ENCODE measurements at places on chromosomes 13 and 19.

DNA sequence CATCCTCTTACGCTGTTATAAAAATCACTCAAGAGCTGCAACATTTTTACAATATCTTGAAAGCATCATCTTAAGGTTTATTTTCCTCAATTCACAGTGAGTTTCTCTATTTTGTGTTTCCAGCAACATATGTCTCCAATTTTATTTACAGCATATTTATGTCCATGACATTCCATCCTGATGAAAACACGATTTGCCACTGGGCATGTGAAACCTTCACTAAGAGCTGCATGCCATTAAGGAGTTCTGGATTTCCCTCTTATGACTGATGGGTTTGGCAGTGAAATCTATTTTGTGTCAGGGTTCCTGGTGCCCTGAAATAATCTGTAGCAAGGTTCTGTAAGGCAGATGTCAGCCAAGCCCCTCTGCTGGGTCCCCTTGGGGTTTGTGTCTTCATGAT is 527.6 kb upstream of the KLF12 start:
- DNase-seq = no peak

DNA sequence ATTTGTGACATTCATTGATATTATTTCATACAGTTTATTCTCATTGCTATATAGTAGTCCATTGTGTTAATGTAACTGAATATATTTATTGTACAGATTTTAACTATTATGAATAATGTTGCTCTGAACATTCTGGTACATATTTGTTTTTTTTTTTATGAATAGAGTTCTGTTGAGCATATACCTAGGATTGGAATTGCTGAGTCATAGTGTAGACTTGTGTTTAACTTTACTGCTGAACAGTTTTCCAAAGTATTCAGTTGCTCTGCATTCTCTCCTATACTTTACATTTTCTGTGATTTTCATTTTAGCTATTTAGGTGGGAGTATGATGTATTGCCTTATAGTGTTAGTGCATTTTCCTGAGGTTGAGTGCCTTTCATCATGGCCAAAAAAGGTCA is 97.5 kb downstream of the MAB21L1 start:
- DNase-seq = no peak

GRCh38 chr19:42199440-42200115 is 17.9 kb downstream of the DEDD2 start:
- DNase-seq = no peak

GRCh38 chr19:1634938-1635243 is 17.5 kb downstream of the TCF3 start:
- DNase-seq = no peak

- peak; percentile 19 for DNase-seq
These were observed 836 bp upstream of the BST2 start for GRCh38 chr19:17406046-17406886.

DNA sequence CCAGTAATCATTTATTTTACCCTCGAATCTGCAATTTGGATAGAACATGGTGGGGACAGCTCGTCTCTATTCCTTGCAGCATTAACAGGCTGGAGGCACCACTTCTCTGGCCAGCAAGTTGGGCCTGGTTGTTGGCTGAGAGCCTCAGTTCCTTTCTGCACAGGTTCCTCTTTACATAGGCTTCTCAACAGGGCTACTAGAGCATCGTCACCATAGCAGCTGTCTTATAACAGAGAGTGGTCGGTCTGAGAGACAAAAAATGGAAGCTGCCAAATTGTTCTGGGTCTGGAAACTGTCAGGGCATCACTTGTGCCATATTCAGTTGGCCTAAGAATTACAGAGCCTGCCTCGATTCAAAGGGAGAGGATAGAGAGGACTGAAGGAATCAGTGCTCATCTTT is 86.7 kb downstream of the DNAJC15 start:
- DNase-seq = no peak

- DNase-seq = no peak
These were observed 727.9 kb upstream of the PRR20A start for GRCh38 chr13:56412856-56413255.

DNA sequence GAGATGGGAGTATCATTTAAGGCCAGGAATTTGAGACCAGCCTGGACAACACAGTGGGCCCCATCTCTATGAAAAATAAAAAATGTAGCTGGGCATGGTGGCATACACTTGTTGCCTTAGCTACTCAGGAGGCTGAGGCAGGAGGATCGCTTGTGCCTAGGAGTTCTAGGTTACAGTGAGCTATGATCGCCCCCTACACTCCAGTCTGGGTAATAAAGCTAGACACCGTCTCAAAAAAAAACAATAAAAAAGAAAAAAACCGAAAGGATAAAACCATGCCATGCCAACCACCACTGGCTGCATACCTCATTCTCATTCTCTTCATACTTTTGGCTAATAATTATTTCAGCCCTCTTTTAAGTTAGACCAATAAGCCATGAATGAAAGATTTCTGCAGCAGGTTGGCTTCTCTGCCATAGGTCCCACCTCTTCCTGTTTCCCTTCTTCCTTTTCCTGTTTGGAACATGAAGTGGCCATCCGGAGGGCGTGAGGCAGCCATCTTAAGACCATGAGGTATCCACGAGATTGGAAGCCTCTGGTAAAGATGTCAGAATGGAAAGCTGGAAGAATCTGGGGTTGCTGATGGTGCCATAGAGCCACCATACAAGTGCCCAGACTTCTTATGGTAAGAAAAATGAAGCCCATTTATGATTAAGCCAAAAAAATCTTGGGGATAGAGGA is 171.3 kb downstream of the CACNA1A start:
- DNase-seq = no peak

DNA sequence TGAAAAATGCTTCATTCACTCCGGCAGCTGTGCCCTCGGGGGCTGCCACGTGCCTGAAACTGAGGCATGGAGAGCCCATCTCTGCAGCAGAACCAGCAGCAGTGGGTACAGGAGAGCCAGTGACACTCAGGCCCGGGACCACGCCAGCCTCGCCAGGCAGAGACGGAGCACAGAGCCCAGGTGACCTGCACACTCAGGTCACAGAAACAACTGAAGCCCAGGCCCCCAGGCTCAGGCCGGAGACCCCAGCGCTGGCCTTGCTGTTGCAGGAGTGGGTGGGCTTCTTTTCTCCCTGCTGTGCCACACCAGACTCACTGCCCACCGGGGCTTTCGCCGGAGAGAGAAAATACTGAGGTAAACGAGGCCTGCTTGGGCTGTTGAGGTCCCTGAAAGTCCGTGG is 117.3 kb downstream of the SOX1 start:
- DNase-seq = no peak

DNA sequence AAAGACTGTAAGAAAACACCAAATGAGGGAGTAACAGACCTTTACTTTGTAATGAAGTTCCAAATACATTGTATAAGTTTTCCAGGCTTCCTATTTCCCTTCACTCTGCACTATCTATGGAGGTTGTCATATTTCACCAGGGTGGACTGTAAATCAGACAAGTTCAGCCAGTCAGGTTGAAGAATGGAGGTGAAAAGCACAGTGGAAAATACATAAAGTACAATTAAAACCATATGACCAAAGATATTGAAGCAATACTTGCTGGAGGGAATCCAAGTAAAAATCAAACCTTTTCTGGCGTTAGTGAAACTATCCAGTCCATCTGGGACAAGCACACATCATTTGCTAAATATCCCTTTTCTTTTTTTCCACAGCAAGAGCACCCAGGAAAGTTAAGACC is 3.2 kb downstream of the LHFPL6 start:
- DNase-seq = no peak

DNA sequence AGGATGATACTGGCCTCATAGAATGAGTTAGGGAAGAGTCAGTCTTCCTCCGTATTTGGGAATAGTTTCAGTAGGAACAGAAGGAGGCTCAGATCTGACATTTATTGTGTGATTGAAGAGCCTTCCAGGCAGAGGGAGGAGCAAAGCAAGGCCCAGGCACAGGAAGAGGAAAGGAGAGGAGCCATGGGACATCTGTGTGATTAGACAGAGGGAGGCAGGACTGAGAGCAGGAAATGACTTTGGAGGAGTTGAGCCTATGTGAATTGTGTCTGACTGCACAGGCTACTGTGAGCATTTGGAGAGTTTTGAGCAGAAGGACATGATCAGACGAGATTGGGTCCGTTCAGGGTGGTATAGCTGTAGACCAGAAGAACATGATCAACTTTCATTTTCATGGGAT is 8.5 kb downstream of the SIGLEC7 start:
- no peak for DNase-seq

- DNase-seq = no peak
These were observed 4.6 kb downstream of the AXL start for GRCh38 chr19:41223431-41224234.

DNA sequence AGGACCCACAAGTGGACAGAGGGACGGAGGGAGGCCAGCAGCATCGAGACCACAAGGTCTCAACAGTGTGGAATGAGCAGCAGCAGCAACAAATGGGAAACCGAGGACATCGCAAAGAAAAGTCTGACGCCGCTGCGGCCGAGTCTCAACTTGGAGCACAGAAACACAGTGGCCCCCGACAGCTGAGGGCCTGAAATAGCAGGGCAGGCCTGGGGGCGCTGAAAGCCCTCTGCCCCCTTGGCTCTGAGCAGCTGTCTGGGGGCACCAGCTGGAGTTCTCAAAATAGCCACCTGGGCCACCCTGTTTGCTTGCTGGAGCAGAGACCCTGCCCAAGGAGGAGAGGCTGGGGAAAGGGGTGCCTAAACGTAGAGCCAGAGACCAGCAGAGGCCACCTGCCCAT is 5.9 kb upstream of the ISYNA1 start:
- DNase-seq = no peak

DNA sequence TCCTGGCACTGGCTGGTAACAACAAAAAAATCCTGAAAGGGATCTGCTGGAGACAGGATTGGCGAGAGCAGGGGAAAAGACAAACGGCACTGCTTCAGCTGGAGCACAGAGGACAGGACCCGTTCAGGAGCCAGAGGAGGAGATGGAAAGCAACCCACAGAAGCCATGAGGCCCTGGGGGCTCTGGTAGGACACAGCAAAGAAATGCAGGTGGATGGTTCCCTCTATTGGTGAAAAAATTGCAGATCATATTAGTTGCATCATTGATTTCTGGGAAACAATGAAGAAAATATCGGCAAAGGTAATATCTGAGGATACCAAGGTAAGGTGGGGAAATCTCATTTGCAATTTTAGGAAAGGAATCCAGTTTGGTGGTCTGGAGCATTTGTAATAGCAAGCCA is 25.7 kb upstream of the TPP2 start:
- no peak for DNase-seq

DNA sequence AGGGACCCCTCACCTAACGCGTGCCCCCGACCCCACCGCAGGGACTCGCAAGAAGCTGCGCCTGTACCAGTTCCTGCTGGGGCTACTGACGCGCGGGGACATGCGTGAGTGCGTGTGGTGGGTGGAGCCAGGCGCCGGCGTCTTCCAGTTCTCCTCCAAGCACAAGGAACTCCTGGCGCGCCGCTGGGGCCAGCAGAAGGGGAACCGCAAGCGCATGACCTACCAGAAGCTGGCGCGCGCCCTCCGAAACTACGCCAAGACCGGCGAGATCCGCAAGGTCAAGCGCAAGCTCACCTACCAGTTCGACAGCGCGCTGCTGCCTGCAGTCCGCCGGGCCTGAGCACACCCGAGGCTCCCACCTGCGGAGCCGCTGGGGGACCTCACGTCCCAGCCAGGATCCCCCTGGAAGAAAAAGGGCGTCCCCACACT is 4.7 kb upstream of the MYBPC2 start:
- DNase-seq = peak; percentile 50

DNA sequence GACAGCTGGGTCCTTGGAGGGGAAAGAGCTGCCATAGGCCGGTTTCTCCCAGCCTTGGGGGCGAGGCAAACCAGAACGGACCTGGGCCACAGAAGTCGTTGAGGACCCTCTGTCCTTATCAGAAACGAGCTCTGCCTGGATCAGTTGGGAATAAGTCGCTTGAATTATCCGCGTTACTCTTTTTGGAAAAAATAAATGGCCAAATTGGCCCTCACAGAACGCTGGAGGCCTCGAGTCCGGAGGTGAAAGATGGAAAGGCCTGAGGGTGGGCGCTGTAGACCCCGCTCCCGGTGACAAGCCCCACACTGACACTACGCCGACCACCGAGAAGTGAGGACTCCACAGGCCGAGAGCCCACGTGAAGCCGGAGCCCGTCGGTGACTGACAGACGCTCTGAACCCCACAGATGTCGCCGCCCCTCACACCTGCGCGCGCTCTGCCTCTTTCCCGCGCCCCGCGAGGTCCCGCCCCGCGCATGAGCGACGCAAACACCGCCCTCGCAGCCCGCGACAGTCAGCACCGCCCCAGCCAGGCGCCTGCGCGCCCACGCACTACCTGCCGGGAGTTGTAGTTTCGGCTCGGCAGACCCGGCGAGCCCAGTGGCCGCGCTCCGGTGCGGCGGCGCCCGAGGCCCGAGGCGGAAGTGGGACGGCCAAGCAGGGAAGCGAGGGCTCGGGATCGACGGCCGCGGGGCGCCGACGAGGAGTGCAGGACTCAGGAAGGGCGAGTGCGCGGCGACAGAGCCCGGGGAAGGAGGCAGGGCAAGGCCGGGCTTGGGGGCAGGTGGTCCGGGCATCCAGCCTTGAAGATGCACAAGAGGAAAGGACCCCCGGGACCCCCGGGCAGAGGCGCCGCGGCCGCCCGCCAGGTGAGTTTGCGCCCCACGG is at the start of the genes BRME1 and CC2D1A:
Gene BRME1 (minus strand): TSS at position 484 of the 887 bp plus-strand sequence. CDS start 1,225 bp downstream, outside the sequence.
Gene CC2D1A (plus strand): TSS at position 568 of the 887 bp plus-strand sequence. CDS start 241 bp downstream, at position 809.
- peak; percentile 89 for DNase-seq

DNA sequence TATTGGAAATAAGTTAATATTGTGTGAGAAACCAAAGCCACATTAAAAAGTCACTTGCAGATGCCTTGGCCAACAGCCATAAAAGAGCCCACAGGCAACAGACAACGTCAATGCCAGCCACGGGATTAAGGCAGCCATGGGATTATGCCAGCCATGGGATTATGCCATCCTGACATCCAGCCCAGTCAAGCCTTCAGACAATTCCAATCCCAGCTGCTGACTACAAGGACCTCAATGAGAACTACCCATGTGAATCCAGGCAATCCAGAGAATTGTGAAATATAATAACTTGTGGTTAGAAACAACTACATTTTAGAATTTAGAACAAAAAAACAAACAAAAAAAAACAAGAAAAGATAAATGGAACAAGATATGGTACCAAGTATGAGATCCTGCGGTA is 356.6 kb downstream of the EFNB2 start:
- DNase-seq = no peak

DNA sequence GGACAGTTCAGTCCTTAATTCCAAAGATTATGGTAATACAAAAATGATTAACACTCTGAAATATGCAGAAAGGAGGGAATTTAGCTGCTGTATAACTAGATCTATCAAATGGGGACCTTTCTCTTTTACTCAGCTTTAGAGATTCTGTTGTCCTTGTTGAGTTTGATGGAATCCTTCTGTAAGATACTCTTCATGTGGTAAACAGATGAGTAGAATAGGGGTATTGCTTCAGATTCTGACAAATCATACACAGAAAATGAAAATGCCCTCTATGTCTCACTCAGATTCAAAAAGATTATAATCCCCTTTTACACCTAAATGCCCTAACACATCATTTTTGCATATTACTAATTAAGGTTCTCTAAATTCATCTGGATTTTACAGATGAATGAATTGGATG is 50.7 kb downstream of the ARHGAP35 start:
- no peak for DNase-seq

GRCh38 chr13:61148691-61149315 is 266.8 kb downstream of the PCDH20 start:
- DNase-seq = no peak

All from hippocampal formation (tissue), 2 donors.